ENCODE measurements at places on chromosomes 12 and 14. TPM values are rescaled to one million over a fixed set of nuclear protein-coding genes. Genes with fewer than 3 reads are reported as not detected.

DNA sequence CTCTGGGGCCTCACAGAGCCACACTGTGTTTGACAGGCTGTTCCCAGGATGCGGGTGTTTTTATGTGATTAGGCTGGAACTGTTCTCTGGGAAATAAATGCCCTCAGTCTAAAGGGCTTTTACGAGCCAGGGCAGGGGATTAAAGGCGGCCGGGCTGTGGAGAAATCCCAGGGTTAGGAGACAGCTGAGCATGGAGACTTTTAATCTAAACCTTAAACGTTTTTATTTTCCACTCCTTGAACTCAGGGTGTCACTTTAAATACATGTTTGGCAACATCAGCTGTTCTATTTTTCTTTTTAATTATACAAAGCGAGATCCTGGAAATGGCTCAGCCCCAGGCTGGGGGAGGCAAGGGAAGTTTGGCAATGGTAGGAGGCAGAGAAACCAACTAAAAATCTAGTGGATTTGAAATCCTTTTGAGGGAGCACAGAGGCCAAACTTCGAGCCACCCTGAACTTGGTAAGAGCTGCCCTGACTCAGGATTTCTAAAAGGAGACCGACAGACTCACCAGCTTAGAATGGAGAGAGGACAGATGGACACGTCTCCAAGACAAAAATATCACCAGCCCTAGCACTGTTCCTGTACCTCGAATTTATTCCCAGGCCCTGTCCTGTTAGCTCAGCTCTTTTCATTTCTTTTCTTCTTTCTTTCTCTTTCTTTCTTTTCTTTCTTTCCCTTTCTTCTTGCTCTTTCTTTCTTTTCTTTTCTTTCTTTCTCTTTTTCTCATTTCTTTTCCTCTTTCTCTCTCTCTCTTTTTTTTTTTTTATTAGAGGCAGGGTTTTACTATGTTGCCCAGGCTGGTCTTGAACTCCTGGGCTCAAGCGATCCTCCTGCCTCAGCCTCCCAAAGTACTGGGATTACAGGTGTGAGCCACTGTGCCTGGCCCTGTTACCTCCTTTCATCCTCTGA lies 15.8 kb upstream of the ORAI1 start:
- peak; percentile 75 for ATAC-seq

GRCh38 chr14:59541731-59542130 lies 34.9 kb downstream of the CCDC175 start:
- ATAC-seq, result no peak

AMN gene
- 0.59 TPM for total RNA-seq

DNA sequence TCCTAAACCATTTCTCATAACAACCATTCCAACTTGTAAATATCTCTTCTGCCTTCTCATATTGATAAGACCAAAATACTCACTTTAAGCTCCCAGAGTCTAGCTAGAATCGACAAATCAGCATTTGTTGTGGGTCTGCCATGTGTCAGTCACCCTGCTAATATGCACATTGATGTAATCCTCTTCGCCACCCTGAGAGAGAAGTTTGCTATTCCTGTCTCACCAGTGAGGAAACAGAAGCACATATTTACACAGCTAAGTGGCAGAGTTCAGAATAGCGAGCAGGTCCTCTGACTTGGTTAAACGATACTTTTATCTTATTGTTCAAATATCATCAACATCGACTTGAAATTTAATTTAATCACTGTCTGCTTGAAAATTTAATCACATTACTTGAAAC lies 142.1 kb downstream of the ANO4 start:
- ATAC-seq, result no peak

GRCh38 chr12:52285172-52285745 lies 6.1 kb downstream of the KRT81 start:
- ATAC-seq, result no peak

- peak; percentile 83 for ATAC-seq
These were observed 51.6 kb downstream of the GPATCH2L start for GRCh38 chr14:76203086-76204001.

DCAF11 gene
- total RNA-seq, result 72.1 TPM

DNA sequence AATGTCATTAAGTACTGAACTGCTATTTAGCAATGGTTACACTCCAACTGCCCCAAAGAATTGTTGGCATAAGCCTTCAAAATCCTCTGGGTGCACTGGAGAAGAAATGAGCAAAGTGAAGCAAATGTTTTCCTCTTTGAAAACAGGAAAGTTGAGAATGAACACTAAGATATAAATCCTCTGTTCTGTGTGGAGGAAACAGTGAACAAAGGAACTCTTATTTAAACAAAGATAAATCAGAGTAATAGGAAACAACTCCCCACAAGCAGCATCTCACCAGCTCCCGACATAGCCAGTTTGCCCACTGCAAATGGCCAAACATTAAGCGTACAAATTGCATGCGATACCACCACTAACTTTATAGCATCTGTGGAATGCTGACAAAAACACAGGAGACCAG lies 54.0 kb downstream of the BCAT1 start:
- no peak for ATAC-seq

Data from gastroesophageal sphincter (tissue), 4 donors.